ENCODE measurements at places on chromosomes 3 and 15.

DNA sequence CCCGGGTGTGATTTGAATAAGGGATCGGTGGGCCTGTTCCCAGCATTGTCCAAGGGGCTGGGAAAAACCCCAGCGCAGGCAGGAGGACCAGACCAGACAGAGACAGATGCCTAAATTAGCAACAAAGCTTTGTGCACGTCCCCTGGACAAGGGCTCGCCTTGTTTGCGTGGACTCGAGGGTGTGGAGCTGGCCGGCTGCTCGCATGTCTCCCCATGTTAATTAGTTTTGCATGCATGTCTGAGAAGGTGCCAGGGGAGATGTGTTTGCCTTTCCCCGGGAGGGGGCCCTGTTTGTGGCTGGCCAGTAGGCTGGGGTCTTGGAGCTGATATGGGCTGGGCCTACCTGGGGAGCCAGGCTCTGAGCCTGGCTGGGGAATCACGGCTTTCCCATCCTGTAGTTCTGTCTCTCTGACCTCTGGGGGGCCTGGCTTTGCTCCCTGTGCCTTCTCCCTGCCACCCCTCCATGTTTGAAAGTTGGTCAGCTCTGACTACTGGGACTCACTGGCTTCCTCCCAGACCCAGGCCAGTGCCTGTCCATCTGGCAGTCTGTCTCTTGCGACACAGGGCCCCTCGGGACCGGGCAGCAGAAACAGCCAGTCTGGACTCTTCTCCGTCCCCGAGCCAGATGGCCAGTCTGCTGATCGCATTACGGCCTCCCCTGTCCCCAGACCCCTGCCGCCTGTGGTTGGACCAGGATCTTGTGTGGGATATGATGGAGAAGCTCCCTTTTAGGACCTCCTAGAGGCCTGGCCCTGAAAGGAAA is 55.4 kb upstream of the POLG start:
- DNase-seq, result no peak

DNA sequence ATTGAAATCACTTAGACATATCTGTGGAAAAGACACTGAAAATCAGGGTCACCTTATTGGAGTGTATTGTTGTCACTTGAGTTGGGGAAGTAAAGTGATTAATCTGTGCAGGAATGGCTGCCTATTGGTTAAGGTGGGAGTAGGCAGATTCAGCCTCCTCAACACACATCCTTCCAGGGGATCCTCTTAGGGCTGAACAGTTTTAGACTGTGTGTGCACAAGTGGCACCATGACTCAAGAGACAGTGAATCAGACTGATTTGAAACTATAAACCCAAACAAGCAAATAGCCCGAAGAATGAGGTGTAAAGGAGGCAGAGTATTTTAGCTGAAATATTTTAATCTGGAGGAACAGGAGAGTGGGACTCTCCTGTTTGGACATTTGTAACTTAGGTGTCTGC is 4.9 kb downstream of the ABHD17C start:
- DNase-seq, result no peak

DNA sequence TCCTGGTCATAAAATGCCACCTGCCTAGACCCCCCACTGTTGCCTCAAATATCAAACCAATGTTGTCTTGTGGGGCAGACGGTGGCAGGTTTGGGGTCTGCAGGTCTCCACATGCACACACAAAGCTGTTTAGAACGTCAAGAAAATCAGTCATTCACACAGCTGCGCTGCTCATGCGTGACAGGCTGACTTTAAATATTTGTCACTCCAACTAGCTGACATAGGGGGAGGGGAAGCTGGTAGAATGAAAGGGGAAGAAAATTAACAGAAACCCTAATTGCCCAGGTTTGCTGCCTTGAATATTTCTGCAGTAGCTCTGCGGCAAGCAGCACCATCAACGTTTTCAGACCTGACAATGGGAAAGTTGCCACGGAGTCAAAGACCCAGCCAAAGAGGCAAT is 201.8 kb downstream of the ABHD5 start:
- no peak for DNase-seq

GRCh38 chr3:115804200-115804599 is 180.9 kb downstream of the GAP43 start:
- DNase-seq, result no peak

DNA sequence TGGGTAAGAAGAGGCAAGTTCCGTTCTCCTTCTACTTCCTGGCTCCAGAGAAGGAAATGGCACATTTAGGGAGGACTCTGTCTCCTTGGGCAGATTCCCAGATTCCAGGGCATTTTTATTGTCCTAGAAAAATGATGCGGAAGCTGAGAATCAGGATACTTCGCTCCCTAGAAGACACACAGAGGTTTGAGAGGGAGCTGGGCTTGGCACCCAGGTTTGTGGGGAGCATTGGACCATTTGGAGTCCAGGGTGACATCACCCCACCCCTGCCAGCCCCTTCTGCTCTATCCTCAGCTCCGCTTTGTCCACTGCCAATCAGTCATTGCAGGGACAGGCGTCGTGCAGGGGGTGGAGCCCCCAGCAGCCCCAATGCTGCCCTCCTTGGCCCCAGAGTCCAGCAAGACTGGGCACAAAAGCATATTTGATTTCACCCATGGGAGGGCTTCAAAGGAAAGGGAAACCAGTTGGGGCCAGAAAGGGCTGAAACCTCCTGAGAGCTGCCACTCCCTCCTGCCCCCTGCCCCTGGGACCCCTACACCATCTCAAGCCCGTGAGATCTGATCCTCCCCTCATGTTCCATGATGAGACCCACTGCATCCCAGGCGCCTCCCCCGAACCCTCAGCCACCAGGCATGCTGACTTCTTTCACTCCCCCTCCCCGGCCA is 129.8 kb upstream of the MEF2A start:
- DNase-seq, result peak; percentile 20

GRCh38 chr3:53402326-53402725 is 55.0 kb upstream of the DCP1A start:
- no peak for DNase-seq

- no peak for DNase-seq
Measured at GRCh38 chr3:97911459-97911858, 60.8 kb downstream of the RIOX2 start.

- no peak for DNase-seq
Measured at GRCh38 chr3:42189736-42190135, 76.2 kb downstream of the CCK start.

DNA sequence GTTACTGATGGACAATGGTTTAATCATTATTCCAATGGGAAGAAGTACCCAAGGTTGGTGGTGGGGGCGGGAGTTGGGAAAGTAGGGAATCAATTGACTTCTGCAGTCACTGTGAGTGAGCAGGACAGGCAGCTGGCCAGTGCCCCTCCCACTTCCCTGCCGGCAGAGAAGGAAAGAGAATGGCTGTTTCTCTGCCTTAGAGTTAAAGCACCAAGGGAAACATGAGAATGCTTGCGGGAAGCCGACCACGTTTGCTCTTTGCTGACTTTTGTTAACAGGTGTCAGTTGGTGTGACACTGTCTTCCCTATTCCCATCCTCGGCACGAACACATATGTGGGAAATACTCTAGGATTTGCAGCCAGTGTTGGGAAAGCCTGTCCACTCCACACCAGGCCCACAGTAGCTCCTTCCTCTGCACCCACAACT is 33.5 kb upstream of the MFSD1 start:
- no peak for DNase-seq

DNA sequence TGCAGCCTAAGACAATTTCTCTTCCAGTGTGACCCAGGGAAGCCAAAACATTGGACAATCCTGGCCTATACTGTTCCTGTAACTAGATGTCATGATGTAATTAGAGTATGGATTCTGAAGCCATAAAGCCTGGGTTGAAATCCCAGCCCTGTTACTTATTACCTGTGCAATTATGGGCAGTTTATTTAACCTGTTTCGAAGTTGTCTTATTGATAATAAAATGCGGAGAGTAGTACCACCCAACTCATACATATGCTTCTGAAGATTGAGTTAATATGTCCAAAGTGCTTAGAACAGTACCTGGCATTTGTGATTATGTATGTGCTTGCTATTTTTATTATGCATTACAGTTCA is 30.1 kb downstream of the PPP4R2 start:
- no peak for DNase-seq

DNA sequence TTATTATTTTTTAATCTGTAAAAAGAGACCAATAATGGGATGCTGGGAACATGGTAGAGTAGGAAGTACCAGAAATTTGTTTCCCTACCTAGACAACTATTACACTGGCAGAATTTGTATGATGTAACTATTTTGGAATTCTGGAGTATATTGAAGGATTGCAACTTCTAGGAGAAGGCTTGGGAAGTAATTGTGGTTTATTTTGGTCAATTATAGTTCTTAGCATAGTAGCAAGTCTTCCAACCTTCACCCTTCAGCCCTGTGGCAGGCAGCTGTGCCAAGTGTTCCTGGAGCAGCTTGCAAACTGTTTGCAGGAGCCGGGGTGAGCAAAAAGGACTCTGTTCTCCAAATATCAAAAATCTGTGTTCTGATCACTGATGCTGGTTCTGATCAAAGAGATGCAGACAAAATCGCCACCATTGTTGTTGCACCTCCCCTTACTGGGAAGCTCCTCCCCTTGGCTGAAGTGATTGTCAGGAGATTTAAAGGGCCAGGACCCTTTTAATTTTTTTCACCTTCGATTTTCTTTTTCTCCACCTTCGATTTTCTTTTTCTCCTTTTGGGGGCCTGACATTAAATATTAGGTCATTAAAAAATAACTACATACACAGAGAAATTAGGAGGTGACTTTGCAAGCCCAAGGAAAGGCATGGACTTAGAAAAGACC is 363.3 kb downstream of the SLC9A9 start:
- DNase-seq, result no peak

- no peak for DNase-seq
Measured at GRCh38 chr15:46996359-46996758, 720.9 kb upstream of the SEMA6D start.

GRCh38 chr3:143150071-143150470 is 30.5 kb downstream of the CHST2 start:
- no peak for DNase-seq

All from activated naive CD4-positive, alpha-beta T cell treated with anti-CD3 and anti-CD28 coated beads, Interleukin-2, amount 50 U/mL, for 72 hours (primary cell).